GDM1 (cell line): ENCODE measurements at places on chromosomes 7 and 10.

GRCh38 chr7:80054356-80054755 is 80.3 kb upstream of the GNAI1 start:
- no peak for DNase-seq

DNA sequence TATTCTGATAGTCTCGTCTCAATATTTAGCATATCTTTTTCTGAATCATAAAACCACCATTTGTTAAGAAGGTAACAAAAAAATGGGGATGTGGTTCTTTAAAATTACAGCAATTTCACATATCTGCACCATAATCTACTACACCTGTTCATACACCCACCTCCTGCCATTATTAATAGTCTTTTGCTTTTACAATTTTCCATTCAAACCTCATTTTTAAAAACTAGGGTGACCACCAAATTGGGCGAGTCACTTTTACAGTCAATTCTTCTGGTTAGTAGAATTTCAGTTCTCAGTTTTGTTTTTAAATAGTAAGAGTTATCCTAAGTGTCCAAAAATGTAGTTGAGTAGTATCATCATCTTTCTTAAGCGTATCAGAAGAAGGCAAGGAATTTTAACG is 48.4 kb upstream of the GSAP start:
- no peak for DNase-seq

DNA sequence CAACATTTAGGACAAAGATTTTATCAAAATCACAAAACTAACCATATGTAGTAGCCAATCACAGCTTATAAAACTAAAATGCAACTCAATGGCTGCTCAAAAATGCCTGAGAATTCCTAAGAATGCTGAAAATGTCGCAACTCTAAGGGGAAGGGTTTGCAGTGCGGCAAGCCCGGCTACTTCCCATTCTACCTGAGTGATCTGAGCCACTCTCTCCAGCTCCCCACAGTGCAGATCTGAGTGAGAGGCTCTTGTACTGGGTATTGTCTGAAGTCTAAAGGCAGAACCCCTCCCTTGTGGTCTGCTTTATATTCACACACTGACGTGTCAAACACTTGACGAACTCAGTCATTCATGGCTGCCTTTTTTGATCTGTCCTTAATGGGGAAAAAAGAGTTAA is 28.9 kb downstream of the RAB11FIP2 start:
- DNase-seq, result no peak

DNA sequence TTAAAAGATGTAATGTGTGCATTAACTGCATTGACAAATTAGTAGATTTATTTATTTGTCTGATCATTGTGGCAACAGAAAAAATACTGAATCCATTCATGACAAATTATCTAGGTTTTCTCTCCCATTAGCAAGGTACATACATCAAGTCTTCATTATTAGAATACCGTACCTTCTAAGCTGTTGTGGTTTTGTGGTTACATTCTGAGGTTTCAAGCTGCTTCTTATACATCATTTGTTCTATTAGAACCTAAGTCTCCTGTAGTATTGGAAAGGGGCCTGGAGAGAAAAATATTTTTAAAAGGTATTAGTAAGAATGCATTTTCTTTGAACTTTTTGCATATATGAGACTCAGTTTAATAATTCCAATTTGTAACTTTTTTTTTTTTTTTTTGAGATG is 26.3 kb upstream of the CACNB2 start:
- DNase-seq, result no peak

DNA sequence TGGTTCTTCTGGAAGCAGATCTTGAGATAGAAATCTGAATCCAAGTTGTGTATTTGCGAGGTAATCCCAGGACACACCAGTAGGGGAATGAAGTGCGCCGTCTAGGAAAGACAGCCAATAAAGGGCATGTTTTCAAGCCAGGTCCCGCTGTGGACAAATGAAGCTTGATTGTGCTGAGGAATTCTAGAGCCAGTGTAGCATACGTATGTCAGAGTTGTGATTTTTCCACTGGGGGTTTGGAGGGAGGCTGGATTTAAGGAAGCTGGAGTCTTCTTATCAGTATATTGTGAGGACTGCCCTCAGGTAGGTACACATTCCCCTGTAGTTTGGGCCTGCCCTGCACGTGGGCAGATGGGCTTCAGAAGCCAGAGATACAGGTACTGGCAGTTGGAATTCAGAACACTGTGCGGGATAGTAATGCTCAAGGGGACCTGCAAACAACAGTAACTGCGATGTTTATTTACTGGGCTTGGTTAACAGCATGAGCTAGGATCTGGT is 50.9 kb downstream of the GALNT11 start:
- DNase-seq, result no peak

GRCh38 chr10:33631991-33632390 is 297.5 kb upstream of the NRP1 start:
- no peak for DNase-seq

- no peak for DNase-seq
These were observed 82.7 kb downstream of the ZRANB1 start for GRCh38 chr10:125024497-125025234.
